ENCODE measurements at places on chromosomes 11 and 22.

GRCh38 chr11:120471994-120472393 is 39.6 kb upstream of the GRIK4 start:
- no peak for DNase-seq

GRCh38 chr11:92775003-92775676 is 194.3 kb upstream of the MTNR1B start:
- DNase-seq: no peak

DNA sequence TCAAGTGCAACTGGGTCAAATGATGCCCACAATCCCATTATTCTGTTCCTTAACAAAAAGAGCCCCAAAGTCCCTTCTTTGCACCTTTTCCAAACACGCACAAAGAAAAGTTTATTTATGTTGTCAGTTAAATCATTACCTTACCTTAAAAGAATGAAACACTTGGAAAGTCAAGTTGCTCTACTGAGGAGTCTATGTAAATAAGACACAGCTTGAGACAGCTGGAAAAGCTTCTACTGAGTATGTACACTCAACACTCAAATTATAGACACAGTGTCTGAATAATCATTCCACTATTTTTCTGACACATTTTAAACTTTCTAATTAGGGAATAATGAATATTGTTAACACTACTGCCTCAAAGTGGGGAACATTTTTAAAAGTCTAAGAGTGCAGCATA is 21.6 kb upstream of the PHLDA2 start:
- DNase-seq: no peak

- no peak for DNase-seq
Observed at GRCh38 chr11:17513853-17514252, 30.4 kb downstream of the USH1C start.

GRCh38 chr11:118081241-118081958 is 4.5 kb downstream of the TMPRSS4 start:
- DNase-seq: no peak

DNA sequence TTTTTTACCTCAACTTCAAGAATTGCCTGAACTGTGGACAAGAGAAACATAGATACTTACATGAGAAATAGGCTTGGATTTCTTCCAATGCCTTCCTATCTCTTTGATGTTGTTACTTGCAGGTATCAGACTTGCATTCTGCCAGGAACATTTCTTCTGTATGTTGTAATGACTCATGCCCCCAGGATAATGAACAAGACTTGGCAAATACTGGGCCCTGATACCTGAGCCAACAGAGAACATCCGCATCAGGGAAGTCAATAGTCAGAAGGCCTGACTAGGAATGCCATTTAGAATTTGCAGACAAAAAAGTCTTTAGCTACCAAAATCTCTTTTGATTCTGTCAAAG is 273.7 kb upstream of the KIRREL3 start:
- DNase-seq: no peak

- no peak for DNase-seq
Observed at GRCh38 chr11:34653851-34654482, 33.1 kb downstream of the EHF start.

Data from activated CD4-positive, alpha-beta T cell treated with anti-CD3 and anti-CD28 coated beads, Interleukin-2, amount 50 U/mL, for 1 hour (primary cell).